ENCODE measurements at places on chromosomes 6 and 20.

- DNase-seq: no peak
Measured at GRCh38 chr6:156589281-156589680, 187.9 kb upstream of the ARID1B start.

GRCh38 chr6:130043344-130043743, 25.0 kb downstream of the L3MBTL3 start:
- no peak for DNase-seq

DNA sequence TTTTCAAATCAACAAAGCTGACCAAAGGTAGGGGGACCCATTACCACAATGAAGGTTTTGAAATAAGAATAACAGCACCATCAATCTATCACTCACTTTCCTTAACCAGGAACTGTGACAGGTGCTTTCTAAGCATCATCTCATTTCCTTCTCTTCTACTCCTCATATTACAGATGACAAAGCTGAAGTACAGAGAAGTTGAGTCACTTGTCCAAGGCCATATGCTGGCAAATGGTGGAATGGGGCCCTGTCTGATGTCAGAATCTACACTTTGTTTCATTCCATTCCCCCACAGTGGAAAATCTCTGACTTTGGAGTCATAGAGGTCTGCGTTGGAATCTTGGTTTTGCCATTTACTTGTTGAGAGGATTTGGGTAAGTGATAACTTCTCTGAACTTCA, 222.5 kb upstream of the LRFN2 start:
- peak; percentile 7 for DNase-seq

DNA sequence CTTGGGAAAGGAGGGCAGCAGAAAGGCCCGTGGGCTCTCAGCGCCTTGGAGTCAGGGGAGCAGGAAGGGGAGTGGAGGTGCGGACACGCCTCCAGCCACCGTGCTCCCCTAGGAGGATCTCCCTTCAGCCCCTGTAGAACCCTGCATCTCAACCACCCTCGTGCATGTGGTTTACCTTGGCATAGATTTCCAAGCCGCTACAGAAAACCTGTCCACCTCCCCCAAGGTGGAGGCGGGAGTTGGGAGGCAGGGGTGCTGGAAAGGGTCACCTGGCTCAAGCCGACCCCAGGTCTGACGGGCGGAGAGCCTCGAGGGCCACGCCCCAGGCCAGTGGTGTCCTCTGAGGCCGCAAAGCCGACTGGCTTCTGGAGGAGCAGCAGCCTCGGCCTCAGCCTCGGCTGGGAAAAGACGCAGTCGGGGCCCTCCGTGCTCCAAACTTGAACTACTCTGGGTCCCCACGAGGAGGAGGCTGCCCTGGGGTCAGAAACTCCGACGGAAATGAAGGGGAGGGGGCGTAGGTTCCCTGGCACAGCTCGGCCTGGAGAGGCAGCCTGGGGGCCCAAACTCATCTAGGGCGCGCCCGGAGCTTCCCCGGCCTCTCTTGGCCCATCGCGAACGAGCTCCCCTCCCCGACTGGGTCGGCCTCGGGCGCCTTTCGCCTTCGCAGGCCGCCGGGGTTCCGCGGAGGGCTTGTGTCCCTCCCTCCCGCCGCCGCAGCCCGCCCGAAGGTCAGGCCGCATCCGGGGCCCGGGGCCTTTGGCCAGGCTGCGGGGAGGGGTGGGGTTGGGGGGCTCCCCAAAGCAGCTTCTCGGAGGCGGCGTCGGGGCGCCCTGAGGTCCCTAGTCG, 6.3 kb upstream of the FOXF2 start:
- DNase-seq: peak; percentile 87

DNA sequence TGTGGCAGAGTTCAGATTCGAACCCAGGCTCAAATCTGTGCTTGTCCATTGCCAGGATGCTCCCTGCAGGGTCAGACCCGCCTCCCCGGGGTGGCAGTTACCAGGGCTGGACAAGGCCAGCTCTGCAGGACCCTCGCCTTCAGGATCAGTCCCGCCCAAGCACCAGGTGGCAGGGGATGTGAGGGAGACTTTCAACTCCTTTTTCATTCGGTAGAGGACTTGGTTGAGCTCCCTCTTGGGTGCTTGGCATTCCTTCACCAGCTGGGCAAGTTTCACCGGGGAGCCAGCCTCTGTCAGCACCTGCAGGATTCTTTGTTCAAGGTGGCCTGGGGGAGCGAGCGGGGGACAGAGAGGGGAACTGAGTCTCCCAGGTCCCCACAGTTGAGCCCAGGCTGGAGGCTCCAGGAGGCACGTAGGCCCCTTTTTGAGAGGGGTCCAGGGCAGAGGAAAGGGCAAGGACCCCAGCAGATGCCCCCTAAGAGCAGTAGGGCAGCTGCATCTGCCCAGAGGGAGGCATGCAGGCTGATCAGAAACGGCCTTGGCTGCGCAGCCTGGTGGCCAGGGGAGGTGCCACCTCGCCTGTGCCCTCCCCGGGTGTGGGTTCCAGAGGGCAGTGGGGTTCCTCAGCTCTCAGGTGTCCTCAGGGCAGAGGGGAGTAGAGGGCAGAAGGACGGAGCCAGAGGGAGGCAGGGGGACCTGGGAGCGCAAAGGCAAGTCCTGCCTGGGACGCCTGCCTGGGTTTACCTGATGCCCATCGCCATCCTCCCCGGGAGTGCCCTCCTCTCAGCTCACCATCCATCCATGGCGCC, 3.9 kb downstream of the ZBP1 start:
- no peak for DNase-seq
